ENCODE measurements at places on chromosomes 2 and 18.
A peak's percentile ranks its signal among the peaks of the same experiment; 100 is the strongest.

GRCh38 chr18:46892842-46893241, 24.5 kb downstream of the PIAS2 start:
- DNase-seq: no peak

GRCh38 chr2:47724221-47724981, 58.5 kb upstream of the MSH6 start:
- DNase-seq: no peak

DNA sequence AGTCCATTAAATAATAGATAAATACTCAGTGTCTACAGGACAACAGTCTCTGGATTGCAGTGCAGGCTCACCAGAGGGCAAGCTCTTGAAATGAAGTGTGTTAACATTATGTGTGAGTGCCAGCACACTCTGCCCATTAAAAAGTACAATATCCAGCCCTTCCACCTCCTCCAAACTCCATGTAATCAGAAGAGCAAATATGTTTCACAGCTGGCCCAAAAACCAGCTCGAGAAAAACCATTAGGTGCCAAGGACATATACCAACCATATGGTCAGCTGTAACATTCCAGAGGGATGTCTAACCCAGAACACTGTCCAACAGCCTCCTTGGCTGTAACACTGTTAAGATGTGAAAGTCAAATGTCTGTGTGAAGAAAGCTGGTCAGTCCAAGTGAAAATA, 112.2 kb downstream of the ZNF385B start:
- DNase-seq: peak; percentile 66

GRCh38 chr2:235833971-235834620, 334.1 kb downstream of the GBX2 start:
- no peak for DNase-seq

- DNase-seq: no peak
These were observed 254.2 kb downstream of the SETBP1 start for GRCh38 chr18:44934901-44935300.

DNA sequence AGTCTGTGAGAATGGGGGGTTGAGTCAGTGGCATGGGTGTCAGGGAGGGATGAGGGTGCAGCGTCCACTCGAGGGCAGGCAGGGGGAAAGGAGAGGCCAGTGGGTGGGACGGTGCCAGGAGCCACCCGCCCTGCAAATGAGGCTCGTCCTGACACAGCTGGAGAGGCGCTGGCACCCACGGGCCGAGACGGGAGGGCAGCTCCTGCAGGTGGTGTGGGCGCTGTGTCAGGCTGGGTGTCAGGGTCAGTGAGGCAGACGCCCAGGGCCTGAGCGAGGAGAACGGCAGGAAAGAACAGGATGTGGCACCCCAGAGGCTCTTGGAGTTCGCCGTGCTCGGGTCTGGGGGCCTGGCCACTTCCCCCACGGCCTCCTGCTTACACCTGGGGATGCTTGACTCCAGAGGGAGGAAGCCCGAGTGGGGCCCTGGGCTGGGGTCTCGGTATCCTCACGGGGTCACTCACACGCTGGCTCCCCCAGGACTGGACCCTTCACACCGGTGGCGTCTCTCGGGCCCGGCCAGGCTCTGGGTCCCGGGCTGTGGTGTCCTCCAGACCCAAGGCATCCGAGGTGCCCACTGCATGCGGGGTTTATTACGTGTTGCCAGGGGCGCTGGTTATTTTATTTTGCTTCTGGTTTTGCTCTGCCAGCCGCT, 130.5 kb upstream of the CTDP1 start:
- DNase-seq: no peak

All from fibroblast of upper back skin (primary cell).